ENCODE measurements at places on chromosomes 16 and 17.
A peak's percentile ranks its signal among the peaks of the same experiment; 100 is the strongest.

DNA sequence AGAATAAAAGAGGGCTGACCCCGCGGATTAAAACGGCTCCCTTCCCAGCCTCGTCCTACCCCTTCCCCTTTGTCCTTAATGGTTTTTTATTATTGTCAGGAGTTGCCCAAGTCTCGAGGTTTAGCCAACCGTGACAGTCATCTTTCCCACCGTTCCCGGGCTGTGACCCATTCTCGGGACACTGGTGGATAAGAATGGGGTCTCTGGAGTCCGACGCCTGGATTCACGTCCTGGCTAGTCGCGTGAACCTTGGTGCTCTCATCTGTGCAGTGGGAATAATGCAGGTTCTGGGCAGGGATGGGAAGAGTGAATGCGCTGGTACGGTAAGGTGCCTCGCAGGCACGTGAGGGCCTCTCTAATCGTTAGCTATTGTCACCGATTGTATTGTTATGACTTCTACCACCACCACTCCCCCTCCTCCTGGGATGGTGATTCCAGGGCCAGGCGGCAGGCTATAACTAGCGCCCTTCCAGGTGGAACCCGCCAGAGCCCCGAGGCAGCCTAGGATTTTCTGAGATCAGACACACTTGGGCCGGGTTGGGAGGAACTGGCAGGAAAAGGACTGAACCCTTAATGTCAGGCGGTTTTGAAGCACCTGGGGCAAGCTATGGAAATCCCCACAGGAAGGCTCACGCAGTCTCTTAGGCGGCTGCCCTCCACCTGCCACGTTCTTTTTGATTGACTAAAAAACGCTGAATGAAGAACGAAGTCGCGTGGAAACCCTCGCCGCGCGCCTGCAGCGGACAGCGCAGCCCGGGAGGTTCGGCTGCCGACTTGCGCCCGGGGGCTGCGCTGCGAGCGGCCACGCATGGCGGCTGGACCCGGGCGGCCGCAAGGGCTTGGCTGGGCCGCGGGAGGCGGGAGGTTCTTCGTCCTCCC is 2.7 kb downstream of the HS3ST3B1 start:
- no peak for DNase-seq

DNA sequence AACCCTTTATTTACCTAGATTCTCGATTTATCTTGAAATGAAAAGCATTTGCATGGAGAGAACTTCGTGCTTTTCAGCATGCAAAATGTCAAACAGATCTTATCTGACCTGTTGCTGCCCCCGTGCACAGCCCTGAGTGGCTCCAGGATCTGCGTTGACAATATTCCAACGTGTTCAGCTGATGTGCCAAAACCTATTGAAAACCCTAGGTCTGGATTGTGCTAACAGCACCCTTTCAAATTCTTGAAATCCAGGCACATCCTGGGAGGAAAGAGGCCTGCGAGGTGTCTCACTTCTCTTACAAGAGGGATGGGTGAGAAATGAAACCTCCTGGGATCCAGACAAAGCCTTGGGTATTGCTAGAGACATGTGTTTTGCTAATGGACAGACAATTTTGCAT is 231.8 kb downstream of the MAP2K4 start:
- DNase-seq, result no peak

GRCh38 chr16:30740364-30741251 is 7.6 kb upstream of the PHKG2 start:
- DNase-seq, result peak; percentile 95

- DNase-seq, result no peak
Measured at GRCh38 chr16:67917140-67917851, 14.4 kb downstream of the CTRL start.

DNA sequence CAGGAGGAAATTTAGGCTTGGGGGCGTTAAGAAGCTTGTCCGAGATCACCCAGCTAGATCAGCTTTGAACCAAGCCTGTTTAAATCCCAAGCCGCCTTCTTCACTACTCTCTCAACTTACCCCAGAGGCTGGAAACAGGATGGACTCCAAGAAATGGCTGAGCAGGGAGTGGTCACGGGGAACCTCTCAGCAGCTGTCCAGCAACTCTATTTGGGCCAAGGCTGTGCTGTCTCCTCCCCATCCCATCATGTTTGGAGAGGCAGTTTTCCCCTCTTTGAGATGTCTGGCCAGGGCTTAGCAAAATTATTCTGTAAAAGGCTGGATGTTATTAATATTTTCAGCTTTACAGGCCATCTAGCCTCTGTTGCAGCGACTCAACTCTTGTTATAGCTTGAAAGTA is 305.7 kb downstream of the RBFOX1 start:
- DNase-seq, result no peak

- DNase-seq, result no peak
Measured at GRCh38 chr16:13139661-13140241, 238.4 kb downstream of the SHISA9 start.

DNA sequence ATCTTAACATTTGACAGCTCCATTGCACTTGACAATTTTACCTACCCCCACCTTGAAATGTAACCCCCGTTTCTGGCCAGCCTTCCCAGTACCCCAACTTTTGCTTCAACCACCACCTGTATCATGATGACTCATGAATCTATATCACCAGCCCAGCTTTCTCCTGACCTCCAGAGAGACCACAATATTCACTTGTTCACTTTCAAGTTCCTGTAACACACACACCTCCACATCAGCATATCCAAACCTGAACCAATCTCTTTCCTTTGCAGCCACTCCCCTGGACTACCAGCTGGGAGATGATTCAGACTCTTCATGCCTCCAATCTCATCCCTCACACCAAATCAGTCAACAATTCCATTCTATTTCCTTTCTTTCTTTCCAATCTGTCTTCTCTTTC is 8.0 kb downstream of the SMG6 start:
- DNase-seq, result no peak

GRCh38 chr16:57387598-57388354 is 15.5 kb downstream of the CX3CL1 start:
- no peak for DNase-seq

- DNase-seq, result peak; percentile 7
Measured at GRCh38 chr16:48206594-48207242, 37.4 kb upstream of the LONP2 start.

DNA sequence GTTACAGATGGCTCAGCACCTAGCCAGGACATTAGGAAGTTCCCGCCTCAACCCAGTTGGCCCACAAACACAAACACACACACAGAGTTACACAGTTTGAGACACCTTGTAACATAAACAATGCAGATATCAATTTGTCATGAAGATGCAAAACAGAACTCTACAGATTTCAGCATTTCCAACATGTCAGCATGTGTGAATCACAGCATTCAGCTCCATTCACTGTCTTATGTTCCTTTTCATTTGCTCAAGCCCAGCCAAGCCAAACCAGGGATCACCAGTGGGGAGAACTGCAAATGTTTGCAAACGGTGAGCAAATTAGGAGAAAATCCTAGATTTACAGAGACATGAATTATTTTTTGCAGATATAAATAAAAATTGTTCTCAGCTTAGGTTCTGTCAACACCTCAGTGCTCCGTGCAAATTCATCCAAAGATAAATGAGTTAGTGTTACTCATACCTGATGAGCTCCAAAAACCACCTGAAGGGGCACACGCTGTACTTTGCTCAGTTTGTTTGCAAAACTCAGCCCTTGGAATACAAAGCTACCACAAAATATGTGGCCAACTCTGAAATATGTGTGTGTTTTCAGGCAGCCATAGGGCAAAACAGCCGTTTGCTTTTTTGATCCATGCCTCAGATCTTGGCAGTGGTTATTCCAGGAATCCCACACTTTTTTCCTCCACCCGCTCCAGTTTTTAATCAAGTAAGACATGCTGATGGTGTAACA is 16.3 kb upstream of the COX10 start:
- DNase-seq, result no peak

- DNase-seq, result no peak
Measured at GRCh38 chr17:17303847-17304490, 796 bp downstream of the NT5M start.

- DNase-seq, result peak; percentile 30
Measured at GRCh38 chr17:80036715-80037477, 454 bp downstream of the CCDC40 start.

DNA sequence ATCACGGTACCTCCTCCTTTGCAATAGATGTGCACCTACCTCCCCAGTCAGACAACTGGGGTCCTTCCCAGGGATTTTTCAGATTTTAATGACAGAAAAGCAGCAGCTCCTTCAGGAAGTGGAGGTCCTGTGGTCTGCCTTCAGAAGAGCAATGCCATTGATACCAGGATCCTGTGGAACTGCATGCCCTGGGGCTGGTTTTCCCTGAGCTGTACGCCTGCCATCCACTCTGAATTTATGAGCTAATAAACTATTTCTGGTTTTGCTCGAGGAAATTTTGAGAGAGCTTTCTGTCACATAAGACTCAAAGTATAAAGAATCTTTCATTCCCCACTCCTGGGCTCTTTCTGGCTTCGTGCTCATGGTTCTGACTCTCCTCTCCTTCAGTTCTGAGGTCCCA is 10.0 kb upstream of the CCL23 start:
- DNase-seq, result no peak

- no peak for DNase-seq
Measured at GRCh38 chr16:4679156-4679849, 14.1 kb upstream of the NUDT16L1 start.
